ENCODE measurements at places on chromosomes 2 and 18.

GRCh38 chr18:3283908-3284307 is 22.0 kb downstream of the MYL12B start:
- DNase-seq, result no peak

GRCh38 chr2:105798595-105798994 is 53.9 kb downstream of the NCK2 start:
- peak; percentile 80 for DNase-seq

- DNase-seq, result no peak
Observed at GRCh38 chr2:66462501-66462825, 27.5 kb downstream of the MEIS1 start.

DNA sequence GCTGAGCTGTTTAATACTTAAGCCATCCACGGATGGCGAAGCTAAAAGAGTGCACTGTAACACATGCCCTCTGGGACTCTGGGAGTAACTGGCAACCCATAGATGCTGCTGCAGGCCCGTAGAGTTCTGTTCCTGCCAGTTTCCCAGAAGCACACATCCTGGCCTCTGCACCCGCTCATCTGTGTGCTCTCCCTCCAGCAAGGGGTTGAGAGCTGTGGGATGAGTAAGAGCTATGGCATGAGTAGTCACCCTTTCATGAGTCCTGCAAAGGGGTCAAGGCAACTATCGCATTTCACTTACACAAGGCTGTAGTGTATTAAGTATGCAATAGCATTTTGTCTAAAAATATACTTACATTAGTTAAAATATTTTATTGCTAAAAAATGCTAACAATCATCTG is 1341.8 kb upstream of the NXPH2 start:
- DNase-seq, result no peak

GRCh38 chr2:160742667-160743066 is 249.1 kb upstream of the RBMS1 start:
- no peak for DNase-seq

- no peak for DNase-seq
Observed at GRCh38 chr2:221439761-221440479, 132.2 kb downstream of the EPHA4 start.

- no peak for DNase-seq
Observed at GRCh38 chr2:46320141-46320567, 22.9 kb downstream of the EPAS1 start.

DNA sequence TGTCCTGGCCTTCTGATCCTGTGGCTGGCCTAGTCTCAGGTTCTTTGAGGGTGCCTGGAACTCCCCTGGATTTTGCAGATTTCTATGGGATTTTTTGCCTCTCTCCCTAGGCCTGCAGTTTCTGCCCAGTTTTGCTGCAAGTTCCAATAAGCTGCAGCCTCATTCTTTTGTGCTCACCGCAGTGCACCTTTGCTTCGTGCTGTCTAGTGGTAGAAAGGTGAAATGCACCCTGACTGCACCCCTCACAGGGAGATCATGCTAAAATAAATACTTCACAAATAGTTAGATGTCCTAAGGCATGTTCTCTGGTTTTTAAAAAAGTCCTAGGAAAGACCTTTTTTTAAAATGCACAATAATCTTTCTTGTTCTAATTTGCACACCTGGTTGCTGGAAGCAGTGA is 72.5 kb downstream of the GNAL start:
- DNase-seq, result no peak

DNA sequence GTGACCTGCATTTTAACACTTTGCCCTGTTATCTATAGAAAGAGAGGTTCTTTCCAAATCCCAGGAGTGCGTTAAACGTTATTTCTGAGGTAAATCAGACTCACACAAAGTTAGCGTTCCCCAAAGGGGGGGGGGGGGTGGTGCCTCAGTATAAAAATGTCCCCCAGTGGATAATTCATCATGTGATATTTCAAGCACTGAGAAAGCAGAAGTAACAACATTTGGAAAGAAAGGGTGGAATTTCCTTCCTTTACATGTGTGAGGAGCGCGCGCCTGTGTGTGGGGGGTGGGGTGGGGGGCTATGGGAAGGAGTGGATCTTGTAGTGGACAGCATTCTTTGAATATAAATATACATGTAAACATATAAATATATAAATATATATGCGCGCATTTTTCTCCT is 630.9 kb downstream of the NYAP2 start:
- DNase-seq, result no peak

GRCh38 chr2:223815186-223815883 is 22.0 kb downstream of the AP1S3 start:
- no peak for DNase-seq

- DNase-seq, result no peak
Observed at GRCh38 chr2:182066400-182067087, 80.9 kb downstream of the PPP1R1C start.

GRCh38 chr2:146123256-146123655 is 1603.3 kb upstream of the ZEB2 start:
- no peak for DNase-seq

DNA sequence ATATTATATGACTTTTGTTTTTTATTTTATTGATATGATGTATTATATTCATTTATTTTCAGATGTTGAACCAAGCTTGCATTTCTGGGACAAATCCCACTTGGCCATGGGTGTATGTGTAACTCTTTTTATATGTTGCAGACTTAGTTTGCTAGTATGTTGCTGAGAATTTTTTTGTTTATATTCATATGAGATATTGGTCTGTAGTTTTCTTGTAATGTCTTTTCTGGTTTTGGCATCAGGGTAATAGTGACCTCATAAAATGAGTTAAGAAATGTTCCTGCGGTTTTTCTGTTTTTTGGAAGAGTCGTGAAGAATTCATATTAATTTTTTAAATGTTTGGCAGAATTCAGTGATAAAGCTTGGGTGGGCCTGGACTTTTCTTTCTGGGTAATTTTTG is 88.7 kb downstream of the ASB1 start:
- DNase-seq, result no peak

GRCh38 chr2:10282611-10283105 is 20.0 kb upstream of the HPCAL1 start:
- DNase-seq, result no peak

- DNase-seq, result no peak
Observed at GRCh38 chr2:96291751-96292150, 13.6 kb downstream of the SNRNP200 start.

GRCh38 chr2:162629085-162629484 is 209.5 kb downstream of the KCNH7 start:
- no peak for DNase-seq

DNA sequence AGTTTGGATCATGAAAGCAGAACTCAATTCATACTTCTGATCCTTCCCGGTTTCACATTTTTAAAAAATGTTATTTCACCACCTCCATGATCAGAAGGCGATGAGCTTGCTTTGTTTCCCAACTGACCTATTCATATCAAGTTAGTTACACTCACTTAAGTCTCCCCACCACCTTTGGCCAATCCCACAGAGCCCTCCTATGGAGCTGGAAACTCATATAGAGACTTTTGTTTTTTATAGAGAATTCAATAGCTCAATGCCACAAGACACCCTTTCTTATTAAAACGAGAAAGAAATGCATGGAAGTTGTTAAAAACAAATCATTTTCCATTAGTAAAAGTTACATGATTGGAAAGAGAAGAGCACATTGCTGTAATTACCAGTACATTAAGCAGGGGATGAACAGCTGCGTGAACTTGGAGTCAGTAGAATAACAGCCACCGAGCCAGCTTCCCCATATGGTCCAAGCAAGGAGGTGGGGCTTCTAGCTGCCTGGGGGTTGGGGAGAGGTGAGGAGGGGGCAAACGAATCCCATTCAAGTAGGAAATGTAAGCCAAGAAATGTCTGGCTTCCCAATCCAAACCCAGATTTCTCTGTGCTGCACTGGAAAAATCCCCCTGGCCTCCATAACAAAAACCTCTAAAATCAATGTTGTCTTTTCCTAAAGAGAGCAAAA is 614.5 kb downstream of the IRS1 start:
- no peak for DNase-seq

GRCh38 chr2:209976698-209977385 is 25.6 kb upstream of the RPE start:
- no peak for DNase-seq

GRCh38 chr2:128452536-128453530 is 134.2 kb upstream of the HS6ST1 start:
- no peak for DNase-seq

GRCh38 chr2:126656431-126657147 is 631 bp downstream of the GYPC start:
- DNase-seq, result no peak

GRCh38 chr2:89767572-89768435 is 1076.3 kb downstream of the RPIA start:
- no peak for DNase-seq

GRCh38 chr2:64819774-64820688 is 166.3 kb upstream of the SERTAD2 start:
- DNase-seq, result no peak

GRCh38 chr2:133908171-133908570 is 339.9 kb upstream of the NCKAP5 start:
- no peak for DNase-seq

GRCh38 chr18:35415511-35416073 is 38.5 kb upstream of the ZNF396 start:
- DNase-seq, result no peak

GRCh38 chr18:8813611-8814010 is 108.3 kb downstream of the MTCL1 start:
- no peak for DNase-seq

GRCh38 chr2:21422724-21423522 is 299.2 kb downstream of the TDRD15 start:
- DNase-seq, result no peak

DNA sequence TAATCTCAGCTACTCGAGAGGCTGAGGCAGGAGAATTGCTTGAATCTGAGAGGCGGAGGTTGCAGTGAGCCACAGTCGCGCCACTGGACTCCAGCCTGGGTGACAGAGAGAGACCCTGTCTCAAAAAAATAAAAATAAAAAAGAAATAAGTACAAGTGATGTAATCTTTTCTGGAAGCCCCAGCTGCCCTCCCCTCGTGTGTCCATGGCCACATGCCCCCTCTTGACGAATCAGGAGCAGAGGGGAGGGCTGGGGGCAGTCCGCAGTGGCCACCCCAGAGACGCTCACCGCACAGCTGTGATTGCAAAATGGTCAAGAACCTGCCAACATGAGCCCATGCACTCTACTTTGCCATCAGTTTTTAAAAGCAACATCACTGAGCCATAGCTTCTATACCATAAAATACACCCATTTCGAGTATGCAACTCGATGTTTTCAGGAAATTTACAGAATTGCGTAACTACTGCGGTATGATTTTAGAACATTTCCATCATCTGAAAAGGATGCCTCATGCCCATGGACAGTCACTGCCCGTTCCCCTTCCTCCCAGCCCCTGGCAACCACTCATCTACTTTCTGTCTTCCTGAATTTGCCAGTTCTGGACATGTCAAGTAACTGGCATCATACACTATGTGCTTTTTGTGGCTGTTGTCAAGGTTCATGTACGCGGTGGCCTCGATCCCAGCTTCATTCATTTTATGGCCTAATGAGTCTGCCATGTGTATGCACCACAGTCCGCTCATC is 88.1 kb downstream of the NDUFA10 start:
- DNase-seq, result peak; percentile 26

GRCh38 chr2:181814057-181814491 is 77.5 kb upstream of the ITPRID2 start:
- DNase-seq, result no peak

GRCh38 chr2:222976521-222977061 is 75.4 kb upstream of the KCNE4 start:
- no peak for DNase-seq

- DNase-seq, result no peak
Observed at GRCh38 chr2:199336546-199336945, 121.2 kb downstream of the SATB2 start.

DNA sequence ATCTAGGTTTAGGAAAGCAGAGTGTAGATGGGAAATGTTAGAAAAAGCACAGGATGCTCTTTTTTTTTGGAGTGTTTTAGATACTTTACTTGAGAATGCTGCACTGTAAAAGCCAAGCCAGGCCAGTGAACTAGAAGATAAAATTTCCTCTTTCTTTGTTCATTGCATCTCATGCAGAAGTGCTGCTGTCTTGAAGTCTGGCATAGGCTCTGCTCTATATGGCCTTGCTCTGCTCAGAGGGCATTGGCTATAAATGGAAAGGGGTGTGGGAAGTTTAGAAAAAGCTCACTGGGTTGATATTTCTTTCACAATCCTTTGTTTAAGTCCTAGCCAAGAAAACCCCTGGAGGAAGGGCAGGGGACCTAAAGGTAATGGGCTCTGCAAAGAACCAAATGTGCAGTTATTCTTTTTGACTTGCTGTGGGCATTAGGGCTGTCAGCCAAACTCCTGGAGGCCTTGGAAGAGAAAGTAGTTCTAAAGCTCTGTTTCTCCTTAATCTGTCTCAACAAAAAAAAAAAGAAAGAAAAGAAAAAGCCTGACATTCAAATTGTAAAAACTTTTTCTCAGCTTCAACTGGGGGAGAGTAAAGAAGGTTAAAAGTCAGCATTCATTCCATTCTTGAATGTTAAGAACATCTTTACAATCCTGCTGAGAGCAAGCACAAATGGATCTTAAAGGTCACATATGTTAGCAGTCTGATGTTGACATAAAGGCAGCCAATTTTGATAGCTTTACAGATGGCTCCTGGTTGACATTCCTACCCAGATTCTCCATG is 338.3 kb downstream of the GULP1 start:
- DNase-seq, result no peak

GRCh38 chr18:48547531-48547981 is 8.7 kb downstream of the CTIF start:
- no peak for DNase-seq

GRCh38 chr2:238130696-238131628 is 7.5 kb upstream of the KLHL30 start:
- DNase-seq, result peak; percentile 34

DNA sequence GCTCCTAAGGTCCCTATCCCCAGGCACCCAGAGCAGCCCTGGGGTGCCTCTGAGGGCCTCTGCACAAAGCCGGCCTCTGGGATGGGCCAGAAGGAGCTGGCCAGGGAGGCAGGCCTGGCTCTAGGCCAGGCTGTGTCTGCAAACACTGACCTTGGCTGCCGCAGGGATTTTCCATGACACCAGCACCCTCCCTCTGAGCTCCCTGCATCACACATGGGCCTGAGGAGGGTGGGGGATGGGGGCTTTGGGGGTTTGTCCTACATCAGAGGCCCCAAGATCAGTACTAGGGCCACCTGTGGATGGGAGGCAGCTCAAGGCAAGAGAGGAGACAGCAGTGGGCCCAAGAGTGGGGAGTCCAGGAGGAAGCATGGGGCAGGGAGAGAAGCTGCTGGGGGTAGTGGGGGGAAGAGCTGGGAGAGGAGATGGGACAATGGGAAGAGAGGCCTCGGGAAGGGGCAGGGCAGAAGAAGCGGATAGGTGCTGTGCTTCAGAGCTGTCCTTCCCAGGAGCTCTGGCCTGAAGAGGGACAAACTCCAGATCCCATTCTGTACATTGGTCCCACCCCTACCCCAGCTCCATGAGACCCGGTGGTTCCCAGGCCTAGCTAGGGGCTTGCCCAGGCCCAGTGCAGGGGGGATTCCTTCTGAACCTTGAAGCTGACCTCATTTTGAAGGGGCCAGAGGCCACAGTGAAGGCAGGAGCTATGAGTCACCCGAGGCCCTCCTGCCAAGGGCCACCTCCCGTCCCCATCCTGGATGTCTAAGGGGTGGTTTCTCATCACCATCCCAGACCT is 28.0 kb downstream of the KCNK3 start:
- DNase-seq, result peak; percentile 36

Measured in Peyer's patch (tissue), 4 donors.